ENCODE measurements at places on chromosomes 1 and 21. TPM values are rescaled to one million over a fixed set of nuclear protein-coding genes. Genes with fewer than 3 reads are reported as not detected.

Gene ETNK2
- total RNA-seq = 6.7 TPM

DNA sequence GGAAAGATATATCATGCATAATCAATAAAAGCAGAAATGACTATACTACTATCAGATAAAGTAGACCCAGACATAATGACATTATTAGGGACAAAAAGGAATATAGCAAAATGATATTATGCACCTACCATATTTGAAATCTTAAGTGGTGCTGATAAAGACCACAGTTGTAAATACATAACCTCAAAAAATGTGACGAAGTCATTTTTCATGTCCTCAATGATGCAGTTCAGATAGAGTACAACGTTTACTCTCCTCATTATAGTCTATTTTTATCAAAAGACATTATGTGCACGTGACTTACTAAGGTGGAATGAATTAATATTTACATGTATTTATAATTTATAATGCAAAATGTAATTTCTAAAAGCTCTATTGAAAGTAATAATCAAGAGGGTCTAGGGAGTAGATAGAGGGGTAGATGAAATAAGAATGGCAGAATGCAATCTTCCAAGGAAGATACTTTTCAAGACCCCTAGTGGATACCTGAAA lies 61.7 kb upstream of the TNFSF4 start:
- no peak for DNase-seq

- DNase-seq = no peak
Measured at GRCh38 chr1:239899747-239900146, 191.9 kb upstream of the FMN2 start.

- DNase-seq = no peak
Measured at GRCh38 chr1:45359882-45360513, 19.8 kb upstream of the MUTYH start.

DNA sequence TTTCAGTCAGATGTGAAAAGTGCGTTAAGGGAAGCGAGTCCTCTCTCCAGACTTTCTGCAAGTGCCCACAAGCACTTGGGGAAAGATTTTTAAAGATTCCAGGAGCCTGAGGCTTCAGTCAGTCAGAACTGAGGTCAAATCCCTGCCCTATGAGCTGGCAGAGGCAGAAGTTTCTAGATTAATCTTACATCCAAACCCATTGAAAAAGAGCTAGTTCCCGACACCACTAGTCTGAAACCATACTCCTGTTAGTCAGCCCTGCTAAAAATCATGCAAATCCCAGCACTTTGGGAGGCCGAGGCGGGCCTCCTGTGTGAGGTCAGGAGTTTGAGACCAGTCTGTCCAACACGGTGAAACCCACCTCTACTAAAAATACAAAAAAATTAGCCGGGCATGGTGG lies 21.0 kb downstream of the RSPH1 start:
- no peak for DNase-seq

- DNase-seq = no peak
Measured at GRCh38 chr1:56414728-56415224, 164.6 kb downstream of the PLPP3 start.

GRCh38 chr1:206496131-206496793 lies 11.1 kb upstream of the RASSF5 start:
- DNase-seq = no peak

DNA sequence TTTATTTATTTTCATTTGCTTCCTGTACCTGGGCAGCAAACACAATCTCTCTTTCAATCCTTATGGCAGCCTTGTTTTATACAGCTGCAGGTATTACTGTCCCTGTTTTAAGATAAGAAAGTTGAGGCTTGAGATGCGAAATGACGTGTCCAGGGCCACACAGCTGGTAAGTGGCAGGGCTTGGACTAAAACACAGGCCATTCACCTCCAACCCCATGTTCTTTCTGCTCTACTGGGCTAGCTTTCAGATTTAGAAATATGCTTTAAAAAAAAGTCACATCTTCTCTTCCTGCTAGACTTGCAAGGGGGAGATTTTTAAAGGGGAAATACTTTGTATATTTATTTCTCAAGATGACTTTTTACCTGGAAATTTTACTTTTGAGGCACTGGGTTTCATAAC lies 62.8 kb downstream of the CNST start:
- DNase-seq = no peak

- no peak for DNase-seq
Measured at GRCh38 chr1:98940722-98941079, 64.0 kb downstream of the PLPPR5 start.

All from esophagus squamous epithelium (tissue), 5 donors.